Forelimb muscle (tissue), 1 donor: ENCODE measurements at places on chromosomes 16 and 17. TPM values are rescaled to one million over a fixed set of nuclear protein-coding genes. Genes with fewer than 3 reads are reported as not detected.

DNA sequence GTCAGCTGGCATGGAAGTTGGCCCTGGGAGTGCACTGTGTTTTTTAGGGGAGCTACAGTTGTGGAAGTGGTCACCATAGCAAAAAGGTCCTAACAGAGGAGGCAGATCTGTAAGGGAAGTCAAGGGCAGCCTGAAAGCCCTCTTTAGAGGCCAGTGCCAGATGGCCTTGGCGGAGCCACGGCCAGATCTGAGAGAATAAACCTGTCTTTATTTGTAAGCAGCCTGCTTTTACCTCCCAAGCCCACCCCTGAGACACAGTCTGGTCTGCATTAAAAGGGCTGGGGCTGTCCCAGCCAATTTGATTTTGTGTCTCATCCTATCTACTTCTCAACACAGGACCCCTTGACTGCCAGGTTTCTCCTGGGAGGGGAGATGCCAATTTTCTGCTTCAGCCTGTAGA is 51.0 kb upstream of the NOL11 start:
- no peak for DNase-seq

GRCh38 chr17:78239489-78239931 is 8.1 kb downstream of the TMEM235 start:
- no peak for DNase-seq

The MVP gene
- 17.9 TPM for polyA plus RNA-seq

DNA sequence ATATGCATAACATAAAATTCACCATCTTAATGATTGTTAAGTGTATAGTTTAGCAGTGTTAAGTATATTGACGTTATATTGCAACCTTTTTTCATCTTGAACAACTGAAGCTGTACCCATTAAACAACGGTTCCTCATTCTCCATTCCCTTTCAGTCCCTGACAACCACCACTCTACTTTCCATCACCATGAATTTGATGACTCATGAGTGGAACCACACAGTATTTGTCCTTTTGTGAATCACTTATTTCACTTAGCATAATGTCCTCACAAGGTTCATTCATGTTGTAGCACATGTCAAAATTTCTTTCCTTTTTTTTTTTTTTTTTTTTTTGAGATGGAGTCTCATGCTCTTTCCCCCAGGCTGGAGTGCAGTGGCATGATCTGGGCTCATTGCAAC is 46.0 kb downstream of the HOXB1 start:
- DNase-seq, result no peak

DNA sequence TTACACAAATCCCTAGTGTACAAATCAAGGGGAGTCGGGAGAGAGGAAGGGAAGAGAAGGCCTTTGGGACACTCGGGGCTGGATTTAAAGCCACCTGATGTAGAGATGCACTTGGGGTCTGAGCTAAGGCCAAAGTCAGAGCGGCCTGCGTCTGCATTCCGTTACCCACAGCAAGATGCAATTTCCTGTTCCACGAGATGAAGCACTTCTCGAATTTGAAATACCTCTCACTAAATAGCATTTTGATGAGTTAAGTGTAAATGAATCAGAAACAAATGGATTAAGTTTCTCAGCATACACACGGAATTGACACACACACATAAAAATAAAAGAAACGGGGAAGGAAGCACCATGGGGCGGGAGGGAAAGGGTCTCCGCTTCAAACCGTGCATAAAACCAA is 386.0 kb downstream of the SOX9 start:
- DNase-seq, result no peak

- DNase-seq, result no peak
Measured at GRCh38 chr17:70791748-70792443, 622.6 kb downstream of the KCNJ2 start.

DNA sequence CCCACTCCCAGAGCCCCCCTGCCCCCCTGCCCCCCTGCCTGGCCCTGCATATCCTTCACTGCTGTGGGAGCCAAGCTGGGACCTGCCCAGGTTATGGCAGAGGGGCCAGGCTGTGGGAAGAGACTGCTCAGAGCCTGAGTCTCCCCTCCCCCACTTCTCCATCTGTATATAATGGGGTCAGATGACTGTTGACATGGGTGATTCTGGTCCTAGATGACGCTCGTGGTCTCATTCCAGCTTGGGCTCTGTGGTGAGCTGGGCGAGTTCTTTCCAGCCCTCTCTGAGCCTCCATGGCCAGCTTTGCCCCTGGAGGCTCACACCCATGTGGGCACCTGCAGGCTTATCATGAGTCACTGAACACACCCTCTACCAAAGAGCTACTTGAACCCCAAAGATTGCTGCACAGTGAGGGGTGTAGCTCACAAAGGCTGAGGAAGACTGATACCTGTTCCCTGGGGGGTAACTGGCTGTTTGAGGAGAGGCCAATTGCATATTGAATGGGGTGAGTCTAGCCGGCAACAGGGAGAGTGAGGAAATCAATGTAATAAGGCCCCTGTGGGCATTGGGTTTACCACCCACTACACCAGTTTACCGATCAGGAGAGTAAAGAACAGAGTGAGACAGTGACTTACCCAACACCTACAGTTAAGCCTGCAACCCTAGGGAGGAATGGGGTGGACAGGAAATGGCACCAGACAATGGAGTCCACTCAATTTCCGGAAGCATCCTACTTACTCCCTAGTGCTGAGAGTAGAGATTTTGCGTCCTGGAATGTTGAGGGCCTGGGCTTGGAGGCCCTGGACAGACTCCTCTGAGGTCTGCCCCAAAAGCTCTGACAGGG is 4.2 kb upstream of the SREBF1 start:
- no peak for DNase-seq
